Stimulated activated CD8-positive, alpha-beta memory T cell treated with anti-CD3 and anti-CD28 coated beads, Interleukin-4, amount 100 ng/mL, for 4 hours (primary cell): ENCODE measurements at places on chromosomes 5 and 9.

DNA sequence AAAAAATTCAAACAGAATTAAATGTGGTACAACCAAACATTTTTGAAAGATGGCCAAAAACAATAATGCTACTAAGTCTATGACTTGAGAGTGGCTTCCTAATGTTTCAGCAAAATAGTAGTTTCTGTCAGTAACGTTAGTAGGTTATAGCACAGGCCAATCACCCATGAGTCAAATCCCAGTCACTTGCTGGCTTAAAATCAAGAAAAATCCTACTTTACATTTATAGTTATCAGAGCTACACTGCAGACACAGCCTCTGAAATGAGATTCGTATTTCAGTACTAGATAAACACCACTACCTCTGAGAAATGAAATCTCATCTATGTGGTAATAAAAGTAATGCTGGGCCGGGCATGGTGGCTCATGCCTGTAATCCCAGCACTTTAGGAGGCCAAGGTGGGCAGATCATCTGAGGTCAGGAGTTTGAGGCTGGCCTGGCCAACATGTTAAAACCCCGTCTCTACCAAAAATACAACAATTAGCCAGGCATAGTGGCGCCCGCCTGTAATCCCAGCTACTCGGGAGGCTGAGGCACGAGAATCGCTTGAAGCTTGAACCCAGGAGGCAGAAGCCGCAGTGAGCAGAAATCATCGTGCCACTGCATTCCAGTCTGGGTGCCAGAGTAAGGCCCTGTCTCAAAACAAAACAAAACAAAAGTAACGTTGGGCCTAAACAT, 6.1 kb downstream of the ZDHHC21 start:
- DNase-seq, result no peak

DNA sequence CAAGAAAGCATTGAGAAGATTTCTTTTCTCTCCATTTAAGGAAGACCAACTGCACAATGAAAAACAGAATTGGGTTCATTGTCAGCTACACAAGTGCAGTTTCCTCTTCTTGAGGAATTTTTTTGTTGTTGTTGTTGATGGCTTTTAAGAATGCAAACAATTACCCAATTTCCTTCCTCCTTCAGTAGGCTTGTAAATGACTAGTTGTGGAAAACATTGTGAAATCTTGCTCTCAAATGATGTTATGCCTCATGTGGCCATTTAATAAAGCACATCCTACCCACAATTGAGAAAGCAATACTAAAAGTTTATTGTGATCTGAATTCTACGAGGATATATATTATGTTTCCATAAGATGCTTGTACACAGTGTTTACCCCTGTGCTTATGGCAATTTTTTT, 171.6 kb downstream of the FAM174A start:
- no peak for DNase-seq

- DNase-seq, result no peak
These were observed 15.3 kb upstream of the RPL26L1 start for GRCh38 chr5:172943906-172944305.

GRCh38 chr5:75337366-75338021, 474 bp downstream of the HMGCR start:
- DNase-seq, result no peak

DNA sequence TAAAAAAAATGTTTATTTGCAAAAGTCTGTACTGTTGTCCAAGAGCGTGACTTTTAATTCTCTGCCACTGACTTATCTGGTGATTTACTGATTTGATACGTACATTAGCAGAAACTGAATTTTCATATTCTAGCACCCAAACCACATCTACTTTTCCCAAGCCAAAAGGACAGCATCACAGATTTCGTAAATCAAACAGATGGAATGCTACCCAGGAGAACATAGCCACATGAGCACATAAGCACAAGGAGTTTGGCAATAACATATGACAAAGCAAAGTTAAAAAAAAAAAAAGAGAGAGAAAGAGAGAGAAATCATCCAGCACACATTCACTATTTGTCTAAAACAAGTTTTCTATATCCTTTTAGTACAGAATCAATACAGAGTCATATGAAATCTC, 83.7 kb downstream of the HINT1 start:
- no peak for DNase-seq
